ENCODE measurements at places on chromosomes 11 and 22. TPM values are rescaled to one million over a fixed set of nuclear protein-coding genes. Genes with fewer than 3 reads are reported as not detected.

Gene ARHGAP42
- total RNA-seq: 47.4 TPM

DNA sequence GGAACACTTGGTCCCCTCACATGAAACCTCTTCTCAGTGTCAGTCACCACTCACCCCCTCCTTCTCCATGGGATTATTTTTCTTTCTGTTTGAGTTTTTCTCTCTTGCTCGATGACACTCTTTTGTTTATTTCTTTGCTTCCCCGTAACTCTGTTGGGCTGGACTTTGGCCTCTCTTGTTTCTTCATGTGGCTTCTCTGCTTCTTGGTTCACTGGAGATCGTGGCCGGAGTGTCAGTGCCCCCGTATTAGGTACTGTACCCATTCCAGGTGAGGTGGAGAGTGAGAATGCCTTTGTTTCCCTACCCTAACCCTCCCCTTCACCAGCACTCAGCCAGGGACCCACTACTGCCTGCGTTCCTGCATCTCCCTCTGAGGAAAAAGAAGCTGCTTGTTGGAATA is 32.5 kb downstream of the CYB5R2 start:
- no peak for DNase-seq

DNA sequence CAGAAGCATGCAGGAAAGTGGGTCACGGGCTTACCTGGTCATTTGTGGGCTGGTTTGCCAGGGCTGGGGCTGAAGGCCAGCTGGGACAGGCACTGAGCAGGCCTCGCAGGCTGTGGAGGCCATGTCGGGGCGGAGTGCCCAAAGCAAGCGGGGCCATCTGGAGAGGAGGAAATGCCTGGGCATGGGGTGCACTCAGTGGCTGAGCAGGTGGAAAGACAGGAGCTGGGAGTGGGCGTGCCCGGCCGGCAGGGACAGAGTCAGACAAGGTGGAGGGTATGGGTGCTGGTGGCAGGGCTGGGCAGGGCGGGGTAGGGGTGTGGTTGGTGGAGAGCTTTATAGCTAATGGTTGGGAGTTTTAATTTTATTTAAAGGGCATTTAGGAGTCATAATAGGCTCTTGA is 27.4 kb downstream of the DAGLA start:
- DNase-seq: no peak

Gene PLEKHA7
- total RNA-seq: 33.1 TPM

DNA sequence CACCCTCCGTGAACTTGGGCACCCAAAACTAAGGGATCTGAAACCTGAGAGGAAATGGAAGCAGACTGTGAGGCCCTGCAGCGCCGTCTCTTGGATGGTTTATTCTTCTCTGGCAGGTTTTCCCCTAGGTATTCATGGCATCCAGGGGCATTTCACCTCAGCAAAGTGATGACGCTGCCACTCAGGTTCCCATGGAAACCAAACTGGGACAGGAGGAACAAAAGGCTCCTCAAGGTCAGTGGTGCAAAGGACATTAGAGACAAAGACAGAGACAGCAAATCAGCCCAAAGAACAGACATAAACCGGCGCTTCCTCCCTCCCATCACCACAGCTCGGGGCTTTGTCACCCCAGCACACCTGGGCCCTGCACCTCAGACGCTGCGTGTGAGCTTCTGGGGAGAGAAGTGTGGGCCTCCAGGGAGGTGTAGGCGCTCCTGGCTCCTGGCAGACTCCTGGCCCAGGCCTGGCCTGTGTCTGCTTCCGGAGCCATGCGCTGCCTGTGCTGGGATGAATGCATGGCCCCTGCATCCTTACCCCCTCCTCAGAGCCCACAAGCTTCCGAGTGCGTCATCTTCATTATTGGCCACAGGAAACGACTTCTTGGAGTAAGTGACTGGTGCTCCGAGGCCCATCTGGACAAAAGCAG is 5.9 kb downstream of the TP53AIP1 start:
- DNase-seq: no peak

DNA sequence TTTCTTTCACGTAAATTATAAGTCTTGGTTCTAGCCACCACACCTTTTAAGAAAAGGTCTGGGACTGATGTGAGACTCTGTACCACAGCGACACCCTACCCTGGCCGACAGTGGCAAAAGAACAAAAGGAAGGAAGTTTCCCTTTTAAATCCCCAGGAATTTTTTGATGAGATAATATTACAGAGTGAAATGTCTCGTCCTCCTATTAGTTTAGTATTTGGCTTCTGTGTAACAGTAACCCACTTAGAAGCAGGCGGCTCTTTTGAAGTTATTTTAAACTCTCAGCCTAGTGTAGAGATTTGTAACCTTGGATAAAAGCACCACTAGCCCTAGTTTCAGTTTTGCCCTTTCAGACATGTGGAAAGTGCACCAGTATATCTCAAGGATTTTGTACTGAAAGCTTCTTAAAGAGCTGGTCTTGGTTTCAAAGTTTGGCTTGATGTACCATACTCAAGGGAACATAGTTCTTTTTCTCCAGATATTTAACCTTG is 84.1 kb downstream of the C22orf31 start:
- no peak for DNase-seq

Gene TSPAN32
- total RNA-seq: 3.4 TPM

DNA sequence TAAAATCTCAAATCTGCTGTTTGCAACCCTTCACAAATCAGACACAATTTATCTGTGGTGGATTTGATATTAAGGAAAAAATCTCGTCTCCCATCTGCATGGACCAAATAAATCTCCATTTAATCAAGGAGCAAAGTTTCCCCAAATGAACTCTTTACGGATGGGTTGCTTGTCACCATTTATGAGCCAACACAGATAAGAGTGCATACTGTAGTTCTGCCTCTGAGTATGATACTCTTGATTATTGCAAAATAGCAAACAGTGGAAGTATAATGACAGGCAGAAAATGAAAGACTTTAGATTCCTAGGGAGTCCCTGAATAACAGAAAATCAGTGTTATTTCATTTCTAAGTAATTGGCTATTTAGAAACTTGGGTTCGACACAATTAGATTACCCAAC is 1395.9 kb downstream of the FAM181B start:
- DNase-seq: no peak

- no peak for DNase-seq
These were observed 497.3 kb downstream of the MIAT start for GRCh38 chr22:27154717-27155116.

GRCh38 chr11:14908214-14908880 is 16.3 kb upstream of the CYP2R1 start:
- DNase-seq: no peak

DNA sequence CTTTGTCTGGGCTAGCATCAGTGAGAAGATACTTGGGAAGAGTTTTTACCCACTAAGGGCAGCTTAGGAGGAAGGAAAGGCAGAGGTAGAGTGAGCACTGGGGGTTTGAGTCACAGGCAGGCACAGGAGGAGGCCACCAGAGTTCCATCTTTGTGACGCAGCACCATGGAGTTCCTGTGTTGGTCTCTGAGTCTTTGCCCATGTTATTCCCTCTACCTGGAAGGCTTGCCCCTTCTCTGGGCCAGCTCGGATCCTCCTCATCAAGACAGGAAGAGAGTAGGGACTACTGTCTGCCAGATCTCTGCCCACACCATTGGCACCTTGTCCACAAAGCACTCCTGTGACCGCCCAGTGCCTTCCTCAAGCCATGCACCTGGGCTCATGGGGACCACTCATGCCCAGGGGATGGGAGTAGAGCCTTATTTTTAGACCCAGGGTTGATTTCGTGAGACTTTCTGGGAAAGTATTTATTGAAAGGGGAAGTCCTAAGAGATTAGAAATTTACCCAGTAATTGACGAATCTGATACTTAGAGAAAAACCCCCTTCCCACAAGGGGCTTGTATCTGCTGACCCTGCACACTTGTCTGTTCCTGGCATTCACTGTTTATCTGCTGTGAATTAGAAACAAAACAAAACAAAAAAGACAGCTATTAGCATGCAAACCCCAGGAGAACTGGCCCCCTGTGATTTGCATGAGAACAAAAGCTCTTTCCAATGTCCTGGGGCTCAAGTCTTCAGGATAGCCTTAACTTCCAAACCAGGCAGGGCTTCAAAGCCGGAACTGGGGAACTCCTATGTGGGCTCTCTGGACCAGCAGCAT is 35.9 kb upstream of the MYEOV start:
- no peak for DNase-seq

DNA sequence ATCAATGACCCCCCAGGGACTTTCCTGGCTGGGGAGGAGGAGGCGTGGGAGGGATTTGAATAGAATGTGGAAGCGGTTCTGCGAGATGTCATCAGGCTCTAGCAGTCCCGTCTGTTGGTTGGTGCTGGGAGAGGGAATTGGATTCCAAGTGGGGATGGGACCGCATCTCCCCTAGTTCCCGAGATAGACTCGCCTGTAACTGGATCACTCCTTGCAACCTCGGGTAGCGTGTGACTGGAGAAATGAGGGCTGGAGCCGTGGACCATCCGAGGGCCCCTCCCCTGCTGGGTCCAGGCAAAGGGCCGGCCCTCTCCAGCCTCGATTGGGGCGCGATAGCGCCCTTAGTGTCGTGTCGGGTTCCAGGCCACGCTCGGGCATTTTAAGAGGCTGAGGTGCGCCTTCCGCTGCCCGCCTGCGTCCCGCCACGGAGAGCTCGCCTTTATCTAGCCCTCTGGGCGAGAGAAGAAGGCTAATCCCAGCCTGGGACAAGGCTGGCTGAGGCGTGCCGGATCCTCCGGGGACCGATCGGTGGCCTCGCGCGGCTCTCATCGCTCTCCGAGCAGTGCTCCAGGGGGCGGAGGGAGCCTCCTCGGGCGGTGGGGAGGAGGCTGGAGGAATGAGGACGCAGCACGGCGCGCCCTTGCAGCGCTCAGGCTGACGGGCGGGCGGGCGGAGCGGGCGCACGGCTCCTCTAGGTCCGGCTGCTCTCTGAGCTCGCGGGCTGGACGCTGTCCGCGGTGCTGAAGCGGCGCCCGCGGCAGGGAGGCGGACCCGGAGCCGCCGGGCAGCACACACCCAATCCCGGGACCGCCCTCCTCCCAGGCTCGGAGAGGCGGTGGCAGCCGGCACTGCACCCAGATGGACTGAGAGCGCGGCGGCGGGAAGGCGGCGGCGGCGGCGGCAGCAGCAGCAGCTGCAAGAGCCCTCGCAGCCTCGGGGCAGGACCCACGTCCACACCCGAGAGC is 107.8 kb downstream of the OSBP2 start:
- peak; percentile 36 for DNase-seq

Gene EMID1
- 2.5 TPM for total RNA-seq

Measured in omental fat pad (tissue), 4 donors.